ENCODE measurements at places on chromosomes 2 and 18.

DNA sequence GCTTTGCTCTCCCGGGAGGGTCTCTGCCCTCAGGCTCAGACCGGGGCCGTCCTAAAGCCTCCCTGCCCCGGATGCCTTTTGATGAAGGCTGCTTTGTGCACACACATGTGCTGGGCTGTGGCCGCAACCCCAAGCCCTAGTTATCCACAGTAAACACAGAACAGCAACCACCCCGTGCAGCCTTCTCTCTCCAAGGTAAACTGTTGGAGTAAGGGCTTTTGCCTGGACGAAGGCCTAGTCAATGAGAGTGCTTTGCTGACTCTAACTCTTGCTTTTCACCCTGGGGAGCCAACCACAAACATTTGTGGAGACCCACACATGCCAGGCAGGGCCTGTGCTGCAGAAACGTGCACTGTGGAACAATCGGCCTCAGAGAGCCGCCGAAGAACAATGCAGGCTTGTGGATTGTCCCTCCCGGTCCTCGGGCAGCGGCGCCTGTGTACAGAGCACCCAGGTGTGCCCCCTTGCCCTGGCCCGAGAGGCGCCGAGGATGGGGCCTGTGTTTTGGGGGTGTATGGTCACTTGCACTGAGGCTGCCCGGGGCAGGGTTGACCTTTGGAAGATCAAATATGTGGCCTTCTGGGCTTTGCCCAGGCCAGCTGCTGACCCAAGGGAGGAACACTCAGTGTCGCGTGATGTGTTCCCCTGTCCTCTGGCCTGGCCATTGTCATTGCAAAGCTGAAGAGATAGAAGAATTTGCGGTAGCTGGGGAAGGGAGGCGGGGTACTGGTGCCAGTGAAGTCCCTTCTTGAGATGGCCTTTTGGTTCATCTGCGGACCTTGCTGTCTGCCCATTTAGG lies 37.0 kb downstream of the CTIF start:
- no peak for DNase-seq

DNA sequence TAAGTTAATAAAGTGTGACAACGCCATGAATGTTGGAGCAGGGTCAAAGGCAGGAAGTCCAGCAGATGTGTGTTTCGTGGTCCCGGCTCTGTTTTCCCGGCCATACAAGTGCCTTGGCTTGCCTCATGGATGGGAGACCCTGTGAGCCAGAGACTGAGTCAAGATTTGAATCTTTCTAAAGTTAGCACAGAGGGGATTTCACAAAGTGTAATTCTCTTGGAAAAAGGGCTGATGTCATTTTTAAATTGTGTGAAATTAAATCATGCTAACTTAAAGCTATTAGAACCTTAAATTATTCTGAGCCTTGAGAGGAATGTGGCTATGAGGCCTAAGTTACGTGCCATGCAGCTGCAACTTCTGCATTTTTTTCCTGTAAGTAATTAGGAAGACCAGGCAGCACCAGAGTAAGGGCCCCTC lies 38.3 kb upstream of the RALBP1 start:
- DNase-seq: no peak

- DNase-seq: no peak
Measured at GRCh38 chr18:21112543-21113105, 1.0 kb upstream of the ROCK1 start.

DNA sequence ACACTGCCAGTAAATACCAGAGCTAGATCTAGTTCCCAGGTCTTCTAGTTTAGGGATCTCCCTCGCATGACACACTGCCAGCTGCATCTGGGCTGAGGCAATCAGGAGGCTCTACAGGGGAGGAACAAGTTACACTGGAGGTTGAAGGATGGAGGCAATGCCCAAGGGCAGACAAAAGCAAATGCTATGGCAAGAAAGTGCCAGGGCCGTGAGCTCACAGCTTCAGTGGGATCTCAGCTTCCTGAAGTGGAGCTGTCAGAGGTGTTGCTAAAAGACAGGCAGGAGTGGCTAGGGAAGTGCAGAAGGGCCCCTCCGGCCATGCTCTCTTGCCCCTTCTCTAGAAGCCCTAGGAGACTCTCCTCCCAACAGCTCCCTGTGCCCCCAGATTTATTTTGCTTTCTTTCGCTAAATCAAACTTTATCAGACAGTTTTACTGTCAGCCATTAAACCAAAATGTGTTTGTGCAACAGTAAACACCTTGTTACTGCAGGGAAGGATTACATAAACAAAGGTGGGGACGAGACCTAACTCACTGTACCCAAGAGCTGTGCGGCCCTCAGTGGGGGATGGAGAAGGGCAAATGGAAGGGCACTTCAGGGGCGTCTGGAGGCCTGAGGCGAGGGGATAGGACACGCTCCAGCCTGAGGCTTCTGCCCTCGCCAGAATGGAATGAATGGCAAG lies 39.4 kb upstream of the PKDCC start:
- DNase-seq: no peak

- DNase-seq: no peak
Measured at GRCh38 chr2:196125596-196125995, 45.8 kb downstream of the STK17B start.

DNA sequence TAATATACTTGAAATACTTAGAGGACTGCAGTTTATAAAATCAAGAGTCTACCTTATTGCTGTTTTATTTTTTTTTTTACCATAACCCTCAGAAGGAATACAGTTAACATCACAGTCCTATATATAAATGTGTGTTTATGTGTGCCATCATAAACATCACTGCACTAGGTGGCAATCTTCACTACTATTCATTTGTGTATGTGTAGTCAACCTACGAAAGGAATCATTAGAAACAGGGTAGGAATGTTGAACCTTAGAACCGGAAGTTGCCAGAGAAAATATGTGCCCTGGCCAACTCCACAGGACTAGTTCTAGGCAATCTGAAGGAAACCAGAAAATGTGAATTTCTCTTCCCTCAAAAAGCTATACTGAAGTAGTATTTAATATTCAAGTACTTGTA lies 3.4 kb downstream of the GEN1 start:
- no peak for DNase-seq

GRCh38 chr2:29920631-29921559 lies 491 bp downstream of the ALK start:
- no peak for DNase-seq

- DNase-seq: no peak
Measured at GRCh38 chr2:61419129-61419528, 51.8 kb downstream of the USP34 start.

DNA sequence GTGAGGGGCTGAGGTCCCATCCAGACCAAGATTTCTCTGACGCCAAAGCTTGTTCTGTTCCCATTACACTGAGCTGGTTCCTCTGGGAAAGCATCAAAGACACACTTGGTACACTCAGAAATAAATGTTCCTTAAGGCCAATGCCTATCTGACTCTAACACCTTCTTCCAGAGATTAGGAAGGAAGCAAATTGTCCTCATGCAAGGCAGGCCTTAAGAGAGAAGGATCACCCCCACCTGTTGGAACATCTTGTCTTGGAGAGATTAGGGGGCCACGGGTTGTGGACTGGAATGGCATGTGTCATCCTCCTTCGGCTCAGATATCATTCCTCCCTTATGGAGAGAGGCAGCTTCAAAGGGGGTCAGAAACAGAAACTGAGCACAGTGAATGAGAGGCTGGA lies 100.2 kb downstream of the ANKRD44 start:
- no peak for DNase-seq

DNA sequence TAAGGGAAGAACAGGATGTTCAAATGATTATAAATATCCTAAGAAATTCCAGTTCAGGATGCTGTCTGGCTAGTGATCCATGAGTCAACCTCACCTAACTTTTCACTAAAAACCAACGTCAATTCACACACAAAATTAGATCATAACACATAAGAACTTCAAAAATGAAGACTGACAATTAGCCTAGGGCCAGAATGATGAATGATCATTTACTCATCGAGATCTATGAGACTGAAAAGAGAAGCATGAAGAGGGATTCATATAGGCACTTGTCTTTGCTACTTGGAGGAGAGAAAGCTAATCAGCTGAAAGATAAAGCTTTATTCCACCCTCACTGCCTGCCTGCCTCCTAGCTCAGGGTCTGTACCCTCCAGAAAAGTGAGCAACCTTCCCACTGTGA lies 29.8 kb downstream of the ADD2 start:
- DNase-seq: no peak

GRCh38 chr2:144943293-144943941 lies 423.5 kb upstream of the ZEB2 start:
- no peak for DNase-seq

DNA sequence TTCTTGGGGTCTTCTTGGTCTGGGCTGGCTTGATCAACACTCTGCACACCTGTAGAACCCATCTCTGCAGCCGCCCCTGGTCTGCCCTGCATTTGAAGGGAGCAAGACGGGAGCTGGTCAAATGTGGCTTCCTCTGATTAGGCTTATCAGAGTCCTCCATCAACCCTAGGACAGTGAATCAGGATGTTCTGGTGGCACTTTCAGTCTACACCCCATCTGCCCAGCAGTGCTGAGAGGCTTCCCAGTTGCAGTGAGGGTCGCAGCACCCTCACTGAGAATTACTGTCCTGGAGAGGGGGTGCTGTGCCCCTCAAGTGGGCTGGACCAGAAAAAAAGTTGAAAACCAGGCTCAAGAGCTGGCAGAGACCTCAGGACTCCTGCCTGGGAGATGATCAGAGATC lies 152.9 kb downstream of the DYSF start:
- DNase-seq: no peak

GRCh38 chr18:58190842-58191530 lies 147.0 kb downstream of the NEDD4L start:
- no peak for DNase-seq

DNA sequence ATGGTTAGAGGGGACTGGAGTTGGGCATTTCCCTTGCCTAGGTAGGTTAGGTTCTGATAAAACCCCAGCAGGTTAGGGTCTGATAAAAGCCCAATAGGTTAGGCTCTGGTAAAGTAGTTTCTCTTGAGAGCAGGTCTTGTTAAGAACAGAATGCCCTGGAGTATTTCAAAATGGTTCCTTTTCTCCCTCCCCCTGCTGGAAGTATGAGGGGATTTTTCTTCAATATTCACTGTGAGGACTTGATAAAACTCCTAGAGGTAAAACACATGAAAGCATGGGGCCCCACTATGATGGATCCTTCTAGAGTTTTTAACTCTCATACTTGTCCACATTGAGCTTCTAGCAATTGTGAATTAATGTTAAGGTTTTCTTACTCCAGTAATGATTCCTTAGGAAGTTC lies 27.6 kb downstream of the ANKAR start:
- DNase-seq: no peak

DNA sequence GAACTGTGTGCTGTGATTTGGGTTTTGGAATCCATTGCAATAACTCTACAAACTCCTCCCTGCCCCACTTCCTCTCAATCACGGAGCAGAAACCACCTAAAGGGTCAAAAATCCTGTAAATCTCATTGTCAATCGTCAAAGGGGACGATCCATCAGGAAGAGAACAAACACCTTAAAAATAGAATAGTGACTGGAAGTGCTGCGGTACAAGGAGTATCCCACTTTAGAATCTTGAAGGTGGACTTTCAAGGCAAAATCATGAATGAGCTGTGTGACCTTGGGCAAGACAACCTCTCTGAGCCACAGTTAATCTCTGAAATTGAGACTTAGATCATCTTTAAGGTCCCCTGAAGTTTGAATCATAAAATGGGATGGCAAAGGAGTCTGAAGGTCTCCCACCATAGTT lies 5.9 kb downstream of the PMAIP1 start:
- no peak for DNase-seq

DNA sequence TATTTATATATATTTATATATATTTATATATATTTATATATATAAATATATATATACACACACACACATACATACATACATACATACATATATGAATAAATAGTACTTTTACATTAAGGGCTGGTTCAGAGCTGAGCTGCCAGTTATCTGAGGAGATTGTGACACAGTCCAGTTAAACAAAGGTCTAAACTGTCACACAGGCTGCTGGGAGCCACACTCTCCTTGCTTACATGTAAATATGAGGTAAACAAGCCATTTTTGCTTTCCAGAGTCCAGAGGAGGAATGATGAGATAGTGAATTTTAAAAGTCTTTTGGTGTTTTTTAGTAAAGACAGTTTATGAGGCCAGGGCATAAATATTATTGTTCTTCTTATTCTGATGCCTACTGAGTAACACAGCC lies 377.5 kb upstream of the PIK3C3 start:
- no peak for DNase-seq

DNA sequence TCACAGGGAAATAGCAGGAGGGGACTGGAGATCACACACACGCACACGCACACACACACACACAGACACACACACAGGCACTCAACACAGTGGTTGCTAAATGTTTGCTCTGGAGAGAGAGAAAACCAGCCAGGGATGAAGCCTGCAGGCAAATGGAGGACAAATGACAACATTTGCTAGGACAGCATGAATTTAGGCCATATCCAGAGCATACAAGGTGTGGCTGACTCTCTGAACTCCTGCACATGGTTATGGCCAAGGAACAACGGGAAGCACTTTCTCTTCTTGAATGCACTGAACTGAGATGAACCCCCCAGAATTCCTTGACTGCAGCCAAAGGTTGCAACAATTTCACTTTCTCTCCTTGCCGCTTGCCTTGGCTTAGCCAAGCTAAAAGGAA lies 230.0 kb upstream of the RASGRP3 start:
- DNase-seq: no peak

GRCh38 chr2:164737612-164738081 lies 104.0 kb downstream of the COBLL1 start:
- DNase-seq: no peak

DNA sequence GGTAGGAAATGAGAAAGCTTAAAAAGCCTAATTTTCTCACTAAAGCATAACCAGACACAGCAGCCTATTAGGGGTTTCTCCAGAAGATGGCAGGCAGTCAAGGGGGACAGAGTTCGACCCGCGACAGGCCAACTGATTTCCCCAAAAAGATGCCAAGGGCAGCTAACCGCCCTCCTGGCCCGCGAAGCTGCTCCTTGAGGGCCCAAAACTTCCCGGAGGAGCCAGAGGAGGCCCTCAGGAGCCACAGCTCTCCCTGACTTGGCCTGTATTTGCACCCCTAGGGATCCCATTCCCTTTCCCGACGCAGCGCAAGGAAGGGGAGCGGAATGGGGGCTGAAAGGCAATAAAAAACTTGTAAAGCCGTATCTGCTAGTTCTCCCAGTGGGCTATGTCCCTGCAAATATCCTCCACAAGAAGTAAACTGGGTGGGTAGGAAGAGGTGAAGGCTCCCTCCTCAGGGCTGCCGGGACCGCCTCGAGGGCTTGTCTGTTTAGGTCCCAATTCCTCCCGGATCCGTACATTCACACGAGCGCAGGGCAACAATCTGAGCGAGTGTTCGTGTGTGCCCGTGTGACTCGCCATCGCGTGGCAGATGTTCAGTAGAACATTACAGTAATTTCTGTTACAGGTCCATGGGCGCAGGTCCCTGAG lies 756 bp upstream of the NAGK start:
- DNase-seq: no peak

GRCh38 chr2:120508567-120509041 lies 162.7 kb downstream of the INHBB start:
- no peak for DNase-seq

DNA sequence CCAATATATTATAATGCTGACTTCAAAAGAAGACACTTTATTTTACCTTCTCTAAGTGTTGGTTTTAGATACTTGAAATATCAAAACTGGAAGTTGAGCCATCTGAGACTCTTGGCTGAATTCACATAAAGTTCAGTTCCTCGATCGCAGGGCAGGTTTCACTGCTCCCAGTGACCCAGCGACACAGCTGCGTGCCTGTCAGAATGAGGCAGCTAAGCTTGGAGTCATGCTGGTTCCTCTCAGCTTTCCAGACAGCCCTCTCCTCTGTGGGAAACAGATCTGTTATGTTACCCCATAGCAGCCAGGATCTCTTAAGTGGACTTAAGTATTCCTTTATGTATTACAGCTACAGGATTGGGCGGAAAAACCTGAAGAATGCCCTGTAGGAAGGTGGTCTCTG lies 142.8 kb upstream of the ALPP start:
- no peak for DNase-seq
